ENCODE measurements at places on chromosomes 2 and 18.

GRCh38 chr2:240232264-240232915 is 91.9 kb upstream of the OTOS start:
- DNase-seq: no peak

- no peak for DNase-seq
These were observed 105.9 kb downstream of the DYSF start for GRCh38 chr2:71559080-71559827.

GRCh38 chr18:5704847-5705246 is 161.1 kb upstream of the EPB41L3 start:
- no peak for DNase-seq

GRCh38 chr2:234571620-234572407 is 74.9 kb upstream of the ARL4C start:
- no peak for DNase-seq

DNA sequence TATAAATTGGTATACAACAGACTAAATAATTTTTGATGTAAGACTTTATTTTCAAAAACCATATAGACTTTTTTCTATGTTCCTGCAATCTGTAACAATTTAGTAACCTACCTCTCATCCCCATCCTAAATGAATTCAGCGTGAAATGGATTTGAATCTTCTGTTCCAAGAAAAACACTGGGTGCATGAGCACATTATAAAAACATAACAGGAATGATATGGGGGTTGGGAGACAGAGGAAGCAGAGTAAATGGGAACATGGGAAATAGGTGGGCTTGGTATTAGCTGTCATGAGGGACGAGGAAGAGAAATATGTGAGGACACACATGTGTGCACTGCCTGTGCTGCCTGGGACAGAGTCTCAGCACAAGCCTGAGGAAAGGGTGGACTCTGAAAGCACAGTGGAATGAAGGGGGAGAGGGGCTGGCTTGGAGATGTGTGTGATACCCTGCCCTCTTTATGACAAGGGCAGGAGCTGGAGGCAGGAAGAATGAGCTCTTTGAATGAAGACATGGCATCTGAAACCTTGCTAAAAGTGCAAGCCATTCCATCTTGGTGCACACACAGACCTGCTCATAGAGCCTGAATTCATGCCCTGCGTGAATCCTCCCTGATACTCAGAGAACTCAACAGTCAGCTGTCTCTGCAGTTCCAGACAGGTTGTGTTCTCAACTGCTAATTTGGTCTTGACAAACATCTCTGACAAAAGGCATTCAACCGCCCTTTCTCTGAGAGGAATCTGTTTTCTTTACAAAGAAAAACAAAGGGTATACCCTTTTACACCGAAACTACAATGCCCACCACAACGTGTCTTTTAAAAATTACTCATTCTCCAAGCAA is 66.6 kb downstream of the EPB41L3 start:
- no peak for DNase-seq

DNA sequence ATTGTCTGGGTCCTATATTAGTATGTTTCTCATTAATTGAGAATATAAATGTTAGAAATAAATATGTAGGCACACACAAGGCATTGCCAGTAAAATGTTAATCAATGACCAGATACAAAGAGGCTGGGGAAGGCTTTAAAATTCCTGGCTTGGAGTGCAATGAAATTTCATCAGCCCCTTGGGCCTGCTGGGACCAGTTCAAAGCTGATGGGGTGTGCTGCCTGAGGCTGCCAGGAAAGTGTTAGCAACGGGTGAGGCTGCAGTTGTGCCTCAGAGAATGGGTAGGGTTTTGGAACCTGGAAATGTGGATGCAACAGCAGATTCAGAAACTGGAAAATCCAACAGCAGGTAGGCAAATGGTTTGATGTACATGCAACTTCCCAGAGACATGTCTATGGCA is 68.9 kb downstream of the DIPK1C start:
- DNase-seq: no peak

GRCh38 chr2:55914786-55915185 is 8.8 kb downstream of the EFEMP1 start:
- no peak for DNase-seq

- no peak for DNase-seq
These were observed 980 bp upstream of the SPTBN1 start for GRCh38 chr2:54455131-54455562.

- DNase-seq: no peak
These were observed 398 bp downstream of the CRYBA2 start for GRCh38 chr2:218992703-218993344.

DNA sequence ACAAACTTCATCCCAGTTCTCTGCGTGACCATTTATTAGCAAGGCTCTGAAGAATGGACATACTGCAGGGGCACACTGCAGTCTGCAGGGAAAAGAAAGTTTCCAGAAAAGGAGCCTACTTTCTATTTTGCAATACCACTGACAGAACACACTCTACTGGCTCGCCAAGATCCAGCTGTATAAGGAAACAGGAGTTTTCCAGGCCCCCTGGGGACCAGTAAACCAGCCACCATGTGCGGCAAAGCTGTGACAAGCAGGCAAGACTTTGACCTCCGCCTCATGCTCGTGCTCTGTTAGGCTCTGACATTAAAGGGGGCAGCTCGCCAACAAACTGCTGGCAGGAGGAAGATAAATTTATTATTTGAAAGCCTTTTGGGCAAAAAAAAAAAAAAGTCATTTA is 67.3 kb downstream of the CCBE1 start:
- DNase-seq: no peak

- DNase-seq: no peak
These were observed 67.2 kb upstream of the ATL2 start for GRCh38 chr2:38444247-38444646.

DNA sequence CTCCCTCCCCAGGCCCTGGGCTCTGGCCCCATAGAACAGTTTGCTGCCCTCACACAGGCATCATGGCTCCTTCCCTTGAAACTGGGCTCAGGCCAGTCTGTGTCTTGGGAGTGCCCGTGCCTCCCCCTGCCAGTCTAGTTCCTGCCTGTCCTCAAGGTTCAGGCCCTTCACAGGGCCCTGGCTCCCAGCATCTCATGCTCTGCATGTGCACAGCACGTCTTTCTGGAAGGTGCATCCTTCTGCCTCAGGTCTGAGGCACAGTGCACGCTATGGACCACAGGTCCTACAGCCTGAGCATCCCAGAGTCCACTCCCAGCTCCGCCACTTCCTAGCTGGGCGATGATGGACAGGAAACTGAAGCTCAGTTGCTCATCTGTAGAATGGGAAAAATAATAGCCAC is 35.6 kb upstream of the FOSL2 start:
- DNase-seq: no peak

GRCh38 chr2:96631804-96632435 is 6.2 kb downstream of the KANSL3 start:
- no peak for DNase-seq

GRCh38 chr2:72149556-72150156 is 2.0 kb upstream of the CYP26B1 start:
- DNase-seq: no peak

DNA sequence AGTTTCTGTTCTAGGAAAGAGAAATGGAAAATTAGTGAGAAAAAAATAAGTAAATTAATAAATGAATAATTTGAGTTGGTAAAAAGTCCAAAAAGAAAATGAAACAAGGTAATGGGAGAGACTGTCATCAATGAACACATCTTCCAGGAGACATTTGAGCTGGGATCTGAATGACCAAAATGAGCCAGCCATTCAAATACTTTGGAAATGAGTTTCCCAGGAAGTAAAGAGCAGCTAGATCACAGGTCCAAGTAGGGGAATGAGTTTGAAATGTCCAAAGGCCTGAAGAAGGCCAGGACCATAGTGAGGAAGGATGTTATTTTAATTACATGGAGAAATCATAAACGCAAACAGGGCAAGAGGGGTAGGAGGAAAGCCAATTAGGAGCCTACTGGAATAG is 6.6 kb upstream of the DNAH7 start:
- no peak for DNase-seq

- no peak for DNase-seq
These were observed 8.5 kb downstream of the SFTPB start for GRCh38 chr2:85659324-85659981.

GRCh38 chr2:146438246-146438645 is 1406.6 kb upstream of the ACVR2A start:
- peak; percentile 1 for DNase-seq

- no peak for DNase-seq
These were observed 183.2 kb downstream of the FAM210A start for GRCh38 chr18:13543144-13543543.

- DNase-seq: no peak
These were observed 208.4 kb downstream of the TNS1 start for GRCh38 chr2:217794133-217794986.

DNA sequence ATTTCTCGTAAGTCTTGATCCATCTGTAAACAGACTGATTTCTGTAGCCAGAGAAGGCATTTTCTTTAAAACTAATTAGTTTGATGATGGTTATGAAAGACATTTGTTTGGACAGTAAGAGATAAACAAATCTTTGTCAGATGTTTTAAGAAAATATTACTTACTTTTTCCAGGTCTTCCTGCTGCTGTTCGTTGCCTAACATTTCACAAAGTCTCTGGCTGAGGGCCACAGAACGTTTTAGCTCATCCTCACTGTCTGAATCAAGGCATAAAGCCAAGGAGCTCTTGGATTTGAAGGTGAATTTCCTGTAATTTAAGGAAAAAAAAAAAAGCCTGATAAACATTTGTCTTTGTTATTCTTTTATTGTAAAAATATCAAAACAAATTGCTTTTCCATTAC is 57.8 kb downstream of the VIL1 start:
- DNase-seq: no peak

GRCh38 chr2:187429989-187430388 is 18.1 kb downstream of the CALCRL start:
- no peak for DNase-seq

DNA sequence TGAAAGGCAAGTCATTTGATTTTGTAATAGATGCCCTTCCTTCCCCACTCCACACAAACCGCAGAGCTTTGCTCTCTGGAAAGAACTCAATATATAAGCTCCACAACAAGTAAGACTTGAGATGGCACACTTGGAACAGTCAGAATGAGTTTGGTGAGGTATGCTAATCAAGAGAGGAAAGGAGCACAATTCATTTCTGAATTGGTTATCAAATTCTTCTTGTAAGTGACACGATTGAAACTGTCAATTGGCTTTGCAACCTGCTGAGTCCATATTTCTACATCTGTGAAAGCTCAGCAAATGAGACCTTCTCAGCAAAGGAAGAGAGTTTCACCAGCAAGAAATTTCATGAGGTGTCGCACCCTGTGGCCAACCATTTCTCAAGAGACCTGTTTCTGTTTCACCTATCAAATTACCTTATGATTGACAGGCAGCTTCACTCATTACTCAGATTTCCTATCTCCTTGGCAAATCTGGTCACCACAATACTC is 19.1 kb downstream of the CTLA4 start:
- no peak for DNase-seq

DNA sequence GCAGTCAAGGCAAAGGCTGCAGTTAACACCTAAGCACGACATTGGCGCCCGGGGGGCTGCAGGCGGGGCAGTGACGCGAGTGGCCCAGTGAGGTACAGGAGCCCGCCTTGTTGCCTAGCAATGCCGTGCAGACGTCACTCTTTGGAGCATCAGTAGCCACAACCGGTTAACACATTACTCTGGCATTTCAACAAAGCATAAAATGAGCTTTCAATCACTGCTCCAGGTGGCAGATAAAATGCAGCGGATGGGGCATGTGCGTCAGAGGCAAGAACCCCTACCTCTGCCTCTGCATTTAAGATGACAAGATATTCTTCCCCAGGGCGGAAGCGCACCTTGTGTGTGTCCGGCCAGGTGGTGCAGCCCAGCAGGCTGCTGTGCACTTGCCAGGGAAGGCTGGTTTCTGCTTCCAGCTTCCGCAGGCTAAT is 139.4 kb downstream of the MTCL1 start:
- no peak for DNase-seq

- DNase-seq: no peak
These were observed 926 bp downstream of the SERPINB8 start for GRCh38 chr18:63970809-63971205.

- DNase-seq: no peak
These were observed 19.7 kb upstream of the DYNC2LI1 start for GRCh38 chr2:43754180-43754579.

- no peak for DNase-seq
These were observed 81.8 kb downstream of the CAMKMT start for GRCh38 chr2:44443517-44443916.

DNA sequence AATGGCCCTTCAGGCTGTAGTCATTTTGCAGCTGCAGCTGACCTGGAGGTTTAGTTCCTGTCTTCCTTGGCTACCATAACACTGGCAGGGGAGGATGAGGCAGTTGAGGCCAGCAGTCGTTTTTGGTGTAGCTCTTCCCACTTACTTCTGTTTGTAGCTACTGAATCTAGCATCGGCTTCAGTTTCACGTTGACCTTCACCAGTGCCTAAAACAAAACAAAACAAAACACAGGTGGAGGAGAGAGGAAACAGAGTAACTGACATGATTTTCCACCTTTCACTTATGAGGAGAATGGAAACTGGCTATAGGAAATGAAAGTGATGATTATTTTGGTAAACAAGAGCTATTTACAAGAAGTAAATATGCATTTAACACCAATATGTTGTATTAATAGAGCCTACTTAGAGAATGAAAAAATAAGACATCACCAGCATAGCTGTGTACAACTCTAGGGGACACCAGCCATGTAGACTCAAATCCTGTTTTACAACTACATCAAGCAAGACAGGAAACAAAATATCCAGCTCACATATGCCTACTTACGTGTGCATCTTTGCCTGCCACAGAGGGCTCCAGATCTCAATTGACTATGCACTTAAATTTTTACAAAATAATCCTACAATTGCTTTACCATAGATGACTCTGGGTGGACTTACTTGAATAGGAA is 236.9 kb downstream of the AGPS start:
- DNase-seq: no peak

GRCh38 chr2:240413813-240414429 is 21.5 kb upstream of the GPC1 start:
- DNase-seq: no peak

DNA sequence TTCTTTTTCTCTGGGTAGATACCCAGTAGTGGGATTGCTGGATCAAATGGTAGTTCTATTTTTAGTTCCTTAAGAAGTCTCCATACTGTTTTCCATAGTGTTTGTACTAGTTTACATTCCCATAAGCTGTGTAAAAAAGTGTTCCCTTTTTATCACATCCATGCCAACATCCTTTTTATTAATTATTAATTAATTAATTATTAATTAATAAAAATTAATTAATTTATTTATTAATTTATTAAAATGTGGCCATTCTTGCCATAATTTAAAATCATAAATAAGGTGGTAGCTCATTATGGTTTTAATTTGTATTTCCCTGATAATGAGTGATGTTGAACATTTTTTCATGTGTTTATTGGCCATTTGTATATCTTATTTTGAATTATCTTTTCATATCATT is 234.3 kb upstream of the FBXO11 start:
- no peak for DNase-seq

- DNase-seq: no peak
These were observed 9.5 kb upstream of the KLHL29 start for GRCh38 chr2:23375448-23375847.
